ENCODE measurements at places on chromosomes 6 and 20.
A peak's percentile ranks its signal among the peaks of the same experiment; 100 is the strongest.

- no peak for DNase-seq
Observed at GRCh38 chr6:143545976-143546547, 34.5 kb upstream of the FUCA2 start.

DNA sequence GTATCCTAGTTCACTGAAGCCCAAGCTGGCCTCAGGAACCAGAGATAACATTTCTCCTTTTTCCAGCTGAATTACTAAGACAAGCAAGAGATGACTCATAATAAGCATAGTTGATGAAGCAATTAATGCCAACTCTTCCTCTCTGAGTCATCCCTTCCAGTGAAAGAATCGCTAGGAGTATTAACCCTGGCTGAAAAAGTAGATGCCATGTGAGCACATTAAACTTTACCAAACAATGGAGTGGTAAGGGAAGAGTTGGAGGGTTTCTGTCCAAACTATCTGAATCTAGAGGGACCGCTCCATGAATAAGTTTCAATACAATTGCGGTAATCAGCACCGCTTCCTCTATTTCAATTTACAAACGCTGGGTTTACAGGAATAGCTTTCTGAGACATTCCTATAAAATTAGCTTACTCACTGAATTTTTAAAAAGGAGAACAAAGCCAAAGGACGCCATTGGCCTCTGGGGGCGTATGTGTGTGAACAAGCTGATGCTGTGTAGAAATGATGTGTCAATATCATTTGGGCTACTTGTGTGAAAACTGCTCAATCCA is 48.3 kb downstream of the ATXN1 start:
- DNase-seq, result no peak

GRCh38 chr20:61045876-61046585 is 206.0 kb upstream of the CDH4 start:
- DNase-seq, result no peak

DNA sequence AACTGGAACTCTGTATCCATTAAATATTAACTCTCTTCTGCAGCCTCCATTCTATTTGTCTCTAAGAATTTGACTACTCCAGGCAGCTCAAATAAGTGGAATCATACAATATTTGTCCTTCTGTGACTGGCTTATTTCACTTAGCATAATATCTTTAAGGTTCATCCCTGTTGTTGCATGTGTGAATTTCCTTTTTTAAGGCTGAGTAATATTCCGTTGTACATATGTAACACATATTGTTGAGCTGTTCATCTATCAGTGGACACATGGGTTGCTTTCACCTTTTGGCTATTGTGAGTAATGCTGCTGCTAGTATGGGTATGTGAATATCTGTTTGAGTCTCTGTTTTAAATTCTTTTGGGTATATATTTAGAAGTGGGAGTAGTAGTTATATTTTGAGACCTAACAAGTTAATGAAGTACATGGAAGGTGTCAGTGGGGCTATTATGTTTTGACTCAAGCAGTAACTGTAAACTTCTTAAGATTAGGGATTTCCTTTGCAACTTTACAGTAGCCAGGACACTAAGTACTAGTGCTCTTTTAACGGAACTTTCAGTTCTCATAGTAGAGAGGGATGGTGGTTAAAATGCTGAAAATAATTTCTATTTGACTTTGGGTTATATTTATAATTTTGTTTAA is 29.7 kb upstream of the TMEM217 start:
- DNase-seq, result no peak

- peak; percentile 32 for DNase-seq
Observed at GRCh38 chr6:108721286-108721685, 126.9 kb upstream of the ARMC2 start.

- DNase-seq, result no peak
Observed at GRCh38 chr6:169808608-169808967, 57.2 kb downstream of the ERMARD start.

- no peak for DNase-seq
Observed at GRCh38 chr6:36118550-36119107, 11.7 kb upstream of the MAPK13 start.

DNA sequence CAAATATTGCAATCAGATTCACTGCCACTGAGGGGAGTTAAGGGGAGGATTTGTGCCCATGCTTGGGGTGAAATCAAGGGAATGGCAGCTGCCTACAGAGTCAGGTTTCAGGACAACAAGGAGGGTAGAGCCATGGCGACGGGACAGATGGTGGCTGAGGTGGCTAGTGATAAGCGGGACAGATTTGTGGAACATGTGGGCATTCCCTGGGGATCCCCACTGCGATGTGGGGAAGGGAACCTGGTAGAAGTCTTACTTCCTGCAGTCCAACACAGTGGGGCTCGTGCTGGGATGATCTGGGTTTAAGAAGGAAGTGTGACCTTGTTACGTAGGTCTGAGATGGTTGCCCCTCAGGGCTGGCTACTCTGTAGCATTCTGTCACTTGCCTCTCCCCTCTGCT is 292.0 kb upstream of the JARID2 start:
- no peak for DNase-seq

DNA sequence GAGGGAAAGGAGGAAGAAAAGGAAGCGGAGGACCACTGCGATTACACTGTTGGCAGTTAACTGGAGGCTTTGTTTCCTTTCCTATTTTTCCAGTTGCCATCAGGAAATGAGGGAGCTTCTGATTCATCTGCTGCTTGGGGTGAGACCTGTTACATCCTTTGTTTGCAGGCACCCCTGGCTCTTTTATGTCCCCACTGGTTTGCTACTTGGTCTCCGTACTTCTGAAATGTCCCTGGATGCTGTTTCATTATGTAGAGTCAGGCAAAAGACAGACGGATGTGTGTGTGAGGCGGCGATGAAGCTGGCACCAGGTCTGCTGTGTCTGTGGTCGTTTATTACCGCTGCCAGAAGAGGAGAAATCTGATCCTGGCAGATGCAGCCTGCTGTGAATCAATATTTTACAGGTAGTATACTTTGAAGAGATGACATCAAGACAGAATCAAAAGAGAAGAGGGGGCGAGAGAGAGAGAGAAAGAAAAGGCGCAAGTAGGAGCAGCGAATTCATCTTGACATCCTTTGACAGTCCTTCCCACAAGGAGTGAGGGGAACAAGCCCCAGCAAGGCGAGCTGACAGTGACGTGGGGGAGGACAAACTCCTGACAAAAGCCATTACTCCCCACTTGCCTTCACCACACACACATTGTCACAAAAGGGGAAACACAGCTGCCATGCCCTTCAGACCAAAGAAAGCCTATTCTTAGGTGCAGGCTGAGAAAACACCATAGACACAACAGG is 145.9 kb upstream of the FBXL4 start:
- no peak for DNase-seq

DNA sequence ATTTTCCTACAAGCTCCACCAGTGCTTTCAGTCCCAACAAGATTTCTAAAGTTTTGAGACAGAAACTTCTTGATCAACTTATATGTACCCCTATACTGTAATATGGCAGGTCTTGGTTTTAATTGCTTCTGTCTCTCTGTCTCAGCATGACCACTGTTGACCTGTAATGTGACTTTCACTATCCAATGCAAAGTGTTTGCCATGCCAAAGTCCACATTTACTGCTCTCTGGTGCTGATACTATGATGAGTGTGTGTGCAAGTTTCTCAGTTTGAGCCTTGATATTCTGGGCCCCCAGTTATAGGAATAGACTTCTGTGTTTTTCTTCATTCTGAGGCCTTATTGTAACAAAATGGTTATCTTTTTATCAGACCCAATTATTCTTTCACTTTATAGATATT is 45.8 kb downstream of the OR2J2 start:
- no peak for DNase-seq

GRCh38 chr6:167442245-167442644 is 117.4 kb downstream of the TTLL2 start:
- no peak for DNase-seq

DNA sequence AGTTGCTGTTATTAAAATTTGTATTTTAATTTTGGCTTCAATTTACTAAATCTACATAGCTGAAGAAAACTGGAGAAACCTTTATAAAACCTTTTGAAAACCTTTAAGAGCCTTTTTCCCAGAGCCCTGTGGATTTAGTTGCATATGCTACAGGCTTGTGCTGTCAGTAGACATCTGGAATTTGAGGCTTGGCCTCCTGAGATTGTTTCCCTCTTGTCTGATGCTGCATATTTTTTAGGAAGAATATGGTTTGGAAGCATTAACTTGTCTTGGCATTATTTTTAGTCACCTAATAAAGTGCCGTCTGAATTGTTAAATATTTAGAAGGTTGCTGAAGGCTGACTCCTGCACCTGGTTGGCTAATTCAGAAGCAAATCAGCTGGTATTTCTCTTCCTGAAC is 369.4 kb downstream of the UTRN start:
- no peak for DNase-seq

GRCh38 chr6:127581576-127581975 is 4.6 kb downstream of the C6orf58 start:
- DNase-seq, result no peak

GRCh38 chr6:34146801-34147592 is 1.1 kb upstream of the GRM4 start:
- DNase-seq, result peak; percentile 21

DNA sequence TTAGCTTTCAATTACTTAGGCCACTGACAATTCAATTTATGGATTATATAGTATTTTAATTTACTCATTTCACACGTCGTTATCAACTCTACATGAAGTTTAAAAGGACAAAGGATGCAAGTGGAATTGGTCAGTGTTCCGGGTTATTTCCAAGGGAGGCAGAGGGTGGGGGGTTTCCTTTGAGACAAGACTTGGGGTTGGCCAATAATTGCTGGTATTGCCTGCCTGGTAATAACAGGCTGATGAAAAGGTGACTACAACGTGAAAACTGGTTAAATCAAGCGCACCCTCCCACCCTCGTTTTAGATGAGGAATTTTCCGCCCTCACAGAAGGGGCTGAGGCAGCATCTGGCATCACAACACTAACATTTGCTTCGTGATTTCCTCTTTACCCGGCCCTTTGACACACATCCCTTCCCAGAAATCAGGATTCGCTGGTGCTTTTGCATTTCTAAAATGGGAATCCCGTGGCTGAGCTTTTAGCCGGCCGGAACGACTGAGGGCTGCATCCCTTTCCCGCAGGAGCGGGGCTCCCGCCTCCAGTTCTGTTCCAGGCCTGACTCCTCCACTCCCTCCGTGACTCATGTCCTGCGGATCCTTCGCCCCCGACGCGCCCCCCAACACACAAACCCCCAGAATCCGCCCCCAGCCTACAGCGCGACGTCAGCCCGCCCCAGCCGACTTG is 999 bp upstream of the PIM1 start:
- DNase-seq, result no peak

DNA sequence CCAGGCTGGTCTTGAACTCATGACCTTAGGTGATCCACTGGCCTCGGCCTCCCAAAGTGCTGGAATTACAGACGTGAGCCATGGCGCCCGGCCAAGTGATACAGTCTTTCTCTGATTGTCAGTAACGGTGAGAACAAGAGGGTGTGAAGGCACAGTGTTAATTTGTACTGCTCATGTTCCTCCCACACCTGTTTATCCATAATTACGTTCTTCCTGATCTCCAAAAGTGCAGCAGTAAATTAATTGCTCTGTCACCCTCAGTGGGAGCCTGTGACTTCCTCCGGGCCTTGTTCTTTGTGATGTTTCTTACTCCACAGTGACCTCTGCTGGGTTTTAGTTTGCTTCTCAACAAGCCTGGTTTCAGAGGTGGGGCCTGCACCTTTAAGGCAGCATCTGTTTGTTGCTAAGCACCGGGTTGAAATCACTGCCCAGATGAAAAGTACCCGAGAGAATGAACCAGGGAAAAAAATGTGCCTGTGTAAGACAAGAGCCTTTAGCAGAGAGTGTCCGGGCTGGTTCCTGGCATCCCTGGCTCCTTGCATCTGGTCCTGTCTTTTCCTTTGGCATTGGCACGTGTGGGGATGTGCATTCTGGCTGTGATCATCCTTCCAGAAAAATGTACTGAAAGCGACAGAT is 89.1 kb upstream of the CLDN20 start:
- DNase-seq, result peak; percentile 56

- no peak for DNase-seq
Observed at GRCh38 chr20:14522595-14522994, 185.2 kb upstream of the FLRT3 start.

DNA sequence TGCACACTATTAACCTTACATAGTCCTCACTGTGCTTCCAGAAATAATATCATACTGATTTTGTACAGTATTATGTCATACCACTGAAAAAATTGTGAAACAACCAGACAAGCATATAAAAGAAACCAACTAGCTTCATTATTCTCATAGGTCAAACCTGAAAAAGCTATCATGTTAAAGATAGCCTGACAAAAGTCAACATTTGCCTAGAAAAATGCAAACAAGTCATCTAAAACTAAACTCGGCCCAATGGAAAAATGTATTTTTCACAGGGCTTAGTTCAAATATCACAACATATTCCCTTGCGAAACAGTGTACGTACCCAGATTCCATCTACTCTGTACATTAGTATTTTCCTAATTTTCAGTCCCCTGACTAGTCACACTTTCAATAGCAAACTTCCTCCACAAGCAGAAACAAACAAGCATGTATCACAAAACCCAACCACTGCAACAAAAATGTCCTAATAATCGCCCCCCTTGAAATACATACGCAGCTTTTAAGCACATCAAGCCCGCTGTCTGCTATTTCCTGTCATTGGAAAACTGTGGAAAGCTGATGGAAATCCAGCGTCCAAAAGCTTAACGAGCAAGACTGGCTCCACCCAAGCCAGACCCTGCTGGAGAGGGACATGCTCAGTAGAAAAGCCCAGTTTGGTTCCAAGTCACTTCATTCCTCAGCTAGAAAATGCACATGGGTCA is 93.1 kb downstream of the EPB41L2 start:
- DNase-seq, result peak; percentile 82

DNA sequence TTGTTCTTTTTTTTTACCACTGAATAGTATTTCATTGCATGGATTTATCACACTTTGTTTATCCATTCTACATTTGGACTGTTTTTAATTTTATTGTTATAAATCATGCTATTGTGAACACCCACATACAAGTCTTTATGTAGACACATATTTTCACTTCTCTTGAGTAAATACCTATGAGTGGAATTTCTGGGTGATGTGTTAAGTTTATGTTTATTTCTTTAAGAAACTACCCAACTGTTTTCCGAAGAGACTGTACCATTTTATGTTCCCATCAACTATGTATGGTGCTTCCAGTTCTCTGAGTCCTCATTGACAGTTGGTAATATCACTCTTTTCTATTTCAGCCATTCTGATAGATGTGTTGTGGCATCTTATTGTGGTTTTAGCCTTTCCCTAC is 54.0 kb downstream of the RIN2 start:
- no peak for DNase-seq

- no peak for DNase-seq
Observed at GRCh38 chr6:147808640-147809039, 300.1 kb downstream of the SAMD5 start.

GRCh38 chr6:117414770-117415169 is 11.0 kb downstream of the ROS1 start:
- DNase-seq, result no peak

DNA sequence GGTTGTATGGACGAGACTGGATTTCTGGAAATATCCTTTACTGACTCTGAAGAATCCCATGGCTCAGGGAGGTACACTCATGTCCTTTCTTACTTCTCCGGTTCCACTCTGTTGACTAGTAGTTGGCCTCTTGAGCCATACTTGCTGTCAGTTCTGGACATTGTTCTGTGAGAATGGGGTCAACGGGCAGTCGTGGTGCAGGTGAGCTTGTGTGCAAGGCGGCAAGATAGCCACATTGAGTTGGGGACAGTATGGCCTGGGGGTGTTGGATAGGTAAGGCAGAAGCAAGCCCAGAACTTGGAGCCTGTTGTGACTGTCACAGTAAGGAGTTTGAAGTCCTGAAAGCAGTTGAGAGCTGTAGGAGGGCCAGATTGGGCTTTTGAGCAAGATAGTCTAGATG is 13.5 kb upstream of the SLC22A1 start:
- no peak for DNase-seq

- DNase-seq, result no peak
Observed at GRCh38 chr20:34560614-34561013, 2.1 kb downstream of the MAP1LC3A start.

GRCh38 chr20:10696650-10697049 is 22.9 kb upstream of the JAG1 start:
- no peak for DNase-seq
